Stimulated activated CD4-positive, alpha-beta T cell treated with anti-CD3 and anti-CD28 coated beads, Interleukin-12 subunit alpha, Interleukin-12 subunit beta, amount 100 ng/mL, for 24 hours (primary cell): ENCODE measurements at places on chromosomes 6 and 20.

DNA sequence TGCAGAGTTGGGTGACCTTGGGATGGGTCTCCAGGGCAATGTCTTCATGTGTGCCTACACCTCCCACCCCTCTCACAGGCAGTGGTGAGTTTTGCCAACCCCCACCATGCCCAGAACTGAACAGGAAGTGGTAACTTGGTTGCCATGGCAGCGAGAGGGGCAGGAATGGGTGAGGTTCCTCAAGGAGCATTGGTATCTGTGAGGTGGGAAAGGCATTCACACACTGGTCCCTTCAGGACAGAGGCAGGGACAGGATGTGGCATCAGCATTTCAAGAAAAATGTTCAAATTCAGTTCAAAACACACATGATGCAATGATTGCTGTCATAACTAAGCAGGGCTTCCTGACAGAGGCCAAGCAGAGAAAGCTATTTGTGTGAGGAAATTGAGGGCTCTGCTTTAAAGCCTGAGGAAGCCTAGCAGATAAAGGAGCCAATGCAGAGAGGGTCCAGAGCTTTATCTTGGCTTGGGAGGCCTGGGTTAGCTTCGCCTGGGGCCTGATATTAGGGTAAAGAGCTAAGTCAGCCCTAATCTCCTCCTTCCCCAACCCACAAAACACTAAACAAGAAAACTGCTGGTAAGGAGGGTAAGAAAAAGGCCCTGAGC lies 551 bp downstream of the TREML2 start:
- DNase-seq: peak; percentile 21

DNA sequence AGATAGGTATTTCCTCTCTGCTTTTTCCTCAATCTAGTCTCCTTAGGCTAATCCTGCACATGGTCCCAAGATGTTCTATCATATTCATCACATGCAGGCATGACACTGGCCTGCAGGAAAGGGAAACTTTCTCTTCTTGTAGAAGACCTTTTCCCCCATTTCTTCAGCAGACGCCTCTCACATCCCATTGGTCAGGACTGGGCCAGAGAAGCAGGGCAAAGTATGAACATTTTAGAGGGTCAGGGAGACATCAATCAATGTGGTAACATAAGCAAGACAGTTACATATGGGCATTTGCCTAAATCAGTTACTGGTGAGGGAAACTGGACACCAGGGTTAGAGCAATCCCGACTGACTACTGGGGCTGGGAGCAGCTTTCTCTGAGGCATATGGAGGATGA lies 90.1 kb downstream of the CRYBG1 start:
- DNase-seq: no peak

DNA sequence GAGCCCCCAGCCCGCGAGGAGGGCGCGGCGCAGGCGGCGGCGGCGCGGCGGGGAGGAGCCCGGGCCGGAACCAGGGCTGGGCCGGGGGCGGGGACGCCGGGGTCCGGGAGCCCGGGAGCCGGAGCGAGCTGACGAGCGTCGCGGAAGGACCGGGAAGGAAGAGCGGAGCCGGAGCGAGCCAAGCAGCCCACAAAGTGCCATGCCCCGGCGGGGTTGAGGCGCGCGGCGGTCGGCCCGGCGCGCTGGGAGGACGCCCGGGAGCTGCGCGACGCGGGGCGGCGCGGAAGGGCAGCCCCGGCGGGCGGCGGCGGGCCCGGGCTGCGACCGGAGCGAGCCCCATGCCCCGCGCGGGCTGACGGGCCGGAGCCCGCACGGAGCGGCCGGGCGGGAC lies 289 bp downstream of the FOXP4 start:
- peak; percentile 43 for DNase-seq

DNA sequence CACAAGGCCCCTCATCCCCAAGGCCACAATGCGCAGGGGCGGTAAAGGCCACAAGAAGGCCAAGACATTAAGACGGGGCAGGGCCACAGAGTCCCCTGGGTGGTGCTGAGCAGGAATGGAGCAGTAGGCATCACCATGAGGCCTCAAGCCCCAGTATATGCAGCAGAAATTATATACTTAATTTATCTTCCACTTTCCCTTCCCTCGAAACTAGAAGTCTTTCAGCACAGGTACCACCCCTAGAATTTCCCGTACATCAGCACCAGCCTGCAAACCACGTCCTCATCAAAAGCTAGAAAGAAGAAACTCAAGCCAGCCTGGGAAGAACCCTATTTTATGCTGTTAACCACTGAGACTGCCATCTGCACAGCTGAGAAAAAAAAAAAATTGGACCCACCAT lies 89.4 kb downstream of the PLG start:
- no peak for DNase-seq

DNA sequence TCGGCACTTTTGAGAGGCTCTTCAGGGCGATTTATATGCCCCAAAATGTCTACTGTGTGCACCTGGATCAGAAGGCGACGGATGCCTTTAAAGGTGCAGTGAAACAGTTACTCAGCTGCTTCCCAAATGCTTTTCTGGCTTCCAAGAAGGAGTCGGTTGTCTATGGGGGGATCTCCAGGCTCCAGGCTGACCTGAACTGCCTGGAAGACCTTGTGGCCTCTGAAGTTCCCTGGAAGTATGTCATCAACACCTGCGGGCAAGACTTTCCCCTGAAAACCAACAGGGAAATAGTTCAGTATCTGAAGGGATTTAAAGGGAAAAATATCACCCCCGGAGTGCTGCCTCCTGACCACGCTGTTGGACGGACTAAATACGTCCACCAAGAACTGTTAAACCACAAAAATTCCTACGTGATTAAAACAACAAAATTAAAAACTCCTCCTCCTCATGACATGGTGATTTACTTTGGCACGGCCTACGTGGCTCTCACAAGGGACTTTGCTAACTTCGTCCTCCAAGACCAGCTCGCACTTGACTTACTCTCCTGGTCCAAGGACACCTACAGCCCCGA lies 8.2 kb downstream of the GCNT2 start:
- no peak for DNase-seq

DNA sequence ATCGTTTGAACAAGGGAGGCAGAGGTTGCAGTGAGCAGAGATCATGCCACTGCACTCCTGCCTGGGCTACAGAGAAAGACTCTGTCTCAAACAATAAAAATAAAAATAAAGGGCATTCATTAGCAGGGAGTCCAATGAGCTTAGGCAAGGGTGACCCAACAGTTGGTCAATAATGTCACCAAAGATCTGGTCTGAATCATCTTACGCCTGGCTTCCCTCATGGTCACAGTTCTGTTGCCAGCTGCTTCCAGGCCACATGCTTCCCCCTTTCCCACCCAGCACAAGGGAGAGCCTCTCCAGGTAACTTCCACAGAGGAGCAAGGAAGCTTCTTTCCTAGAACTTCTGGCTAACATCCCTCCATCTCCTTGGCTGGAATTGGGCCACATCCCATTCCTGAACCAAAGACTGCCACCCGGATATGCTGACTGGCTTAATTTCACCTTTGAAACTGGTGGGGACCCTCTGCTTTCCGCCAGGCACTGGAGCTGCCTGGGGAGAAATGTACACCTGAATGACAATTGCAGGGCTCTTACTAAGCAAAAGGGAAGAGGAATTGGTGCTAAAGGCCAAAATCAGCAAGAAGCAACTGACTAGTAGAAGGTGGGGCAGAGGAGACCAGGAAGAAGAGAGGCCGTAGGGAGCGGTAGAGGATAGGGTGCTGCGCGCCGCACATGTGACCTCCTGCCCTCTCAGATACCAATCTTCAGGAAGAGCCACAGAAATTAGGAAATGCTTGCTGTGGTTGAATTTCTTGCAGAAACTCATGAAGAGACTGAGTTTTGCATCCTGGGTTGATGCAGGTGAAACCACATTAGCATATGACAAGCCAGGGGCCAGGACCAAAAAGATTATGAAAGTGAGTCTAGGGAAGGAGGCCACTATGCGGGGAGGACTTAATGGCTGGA lies 8.3 kb upstream of the SCML4 start:
- no peak for DNase-seq

- peak; percentile 59 for DNase-seq
Observed at GRCh38 chr6:33694401-33694931, 17.0 kb downstream of the UQCC2 start.

DNA sequence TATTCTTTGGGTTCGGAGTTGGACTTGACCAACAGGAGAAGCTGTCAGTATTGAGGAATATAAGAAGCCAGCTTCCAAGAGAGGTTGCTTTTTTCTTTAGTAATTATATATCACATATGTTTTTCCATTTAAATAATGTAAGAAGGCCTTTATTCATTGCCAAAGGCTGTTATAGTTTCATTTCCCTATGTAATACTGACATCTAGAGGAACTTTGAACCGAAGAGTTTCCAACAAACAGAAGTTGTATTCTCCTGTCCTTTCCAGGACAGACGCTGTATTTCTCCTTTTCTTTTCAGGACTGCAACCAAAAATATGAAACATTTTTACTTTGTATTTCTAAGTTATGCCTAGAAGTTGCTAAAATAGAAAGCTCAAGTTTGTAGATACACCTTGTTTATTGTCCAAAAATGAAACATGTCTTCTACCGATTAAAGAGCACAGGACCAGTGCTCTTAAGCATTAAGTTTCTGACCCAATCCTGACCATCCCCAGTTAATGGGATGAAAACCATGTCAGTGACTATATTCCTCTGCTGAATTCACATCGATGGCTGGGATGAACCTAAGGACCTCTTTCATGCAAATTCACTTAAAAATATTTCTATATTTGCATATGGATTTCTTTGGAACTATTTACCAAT lies 55.1 kb downstream of the MYLK4 start:
- DNase-seq: no peak

- DNase-seq: no peak
Observed at GRCh38 chr6:15495375-15495901, 167.4 kb downstream of the DTNBP1 start.

DNA sequence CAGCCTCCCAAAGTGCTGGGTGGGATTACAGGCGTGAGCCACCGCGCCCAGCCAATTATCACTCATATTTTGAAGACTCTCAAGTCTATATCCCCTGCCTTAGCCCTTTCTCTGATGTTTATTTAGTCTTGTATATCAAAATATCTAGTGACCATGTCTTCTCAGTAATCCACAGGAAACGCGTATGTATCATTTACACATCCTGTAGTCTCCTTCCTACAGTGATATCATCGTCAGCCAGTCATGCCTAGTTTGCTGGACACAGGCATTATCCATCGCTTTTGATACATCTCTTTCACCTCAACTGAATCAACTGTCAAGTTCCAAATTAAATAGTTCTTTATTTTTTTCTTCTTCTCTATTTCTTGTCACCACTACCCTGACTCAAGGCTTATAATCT lies 223.7 kb downstream of the NKAIN2 start:
- no peak for DNase-seq

DNA sequence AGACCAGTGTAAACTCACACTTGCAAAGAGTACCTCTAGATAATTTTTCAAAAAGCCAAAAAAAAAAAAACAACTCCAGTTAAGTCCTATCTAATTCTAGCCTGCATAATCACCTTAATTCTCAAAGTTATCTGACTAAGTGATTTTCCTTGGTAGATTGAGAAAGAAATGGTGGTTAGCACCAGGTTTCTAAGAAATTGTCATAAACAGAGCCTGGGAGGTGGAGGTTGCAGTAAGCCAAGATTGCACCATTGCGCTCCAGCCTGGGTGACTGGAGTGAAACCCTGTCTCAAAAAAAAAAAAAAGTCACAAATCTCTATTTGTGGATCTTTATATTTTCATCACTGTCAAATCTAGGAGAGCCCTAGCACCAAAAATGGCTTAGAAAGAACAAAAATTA lies 8.9 kb downstream of the FBXO5 start:
- no peak for DNase-seq

DNA sequence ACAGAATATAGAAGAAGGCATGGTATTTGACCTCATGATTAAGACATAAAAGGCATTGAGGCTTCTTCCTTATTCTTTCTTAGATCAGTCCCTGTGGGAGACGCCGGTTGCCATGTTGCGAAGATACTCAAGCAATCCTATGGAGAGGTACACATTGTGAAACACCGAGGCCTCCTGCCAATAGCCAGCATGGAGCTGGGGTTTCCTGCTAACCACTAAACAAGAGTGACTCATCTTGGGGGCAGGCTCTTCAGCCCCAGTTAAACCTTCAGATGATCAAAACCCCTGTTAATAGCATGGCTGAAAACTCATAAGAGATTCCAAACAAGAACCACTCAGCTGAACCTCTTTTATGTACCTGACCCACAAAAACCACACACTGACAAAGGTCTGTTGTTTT lies 478.8 kb downstream of the CD83 start:
- DNase-seq: no peak

GRCh38 chr6:81561731-81562130 lies 190.8 kb downstream of the TENT5A start:
- DNase-seq: no peak

GRCh38 chr6:14172562-14172961 lies 55.0 kb downstream of the CD83 start:
- no peak for DNase-seq

DNA sequence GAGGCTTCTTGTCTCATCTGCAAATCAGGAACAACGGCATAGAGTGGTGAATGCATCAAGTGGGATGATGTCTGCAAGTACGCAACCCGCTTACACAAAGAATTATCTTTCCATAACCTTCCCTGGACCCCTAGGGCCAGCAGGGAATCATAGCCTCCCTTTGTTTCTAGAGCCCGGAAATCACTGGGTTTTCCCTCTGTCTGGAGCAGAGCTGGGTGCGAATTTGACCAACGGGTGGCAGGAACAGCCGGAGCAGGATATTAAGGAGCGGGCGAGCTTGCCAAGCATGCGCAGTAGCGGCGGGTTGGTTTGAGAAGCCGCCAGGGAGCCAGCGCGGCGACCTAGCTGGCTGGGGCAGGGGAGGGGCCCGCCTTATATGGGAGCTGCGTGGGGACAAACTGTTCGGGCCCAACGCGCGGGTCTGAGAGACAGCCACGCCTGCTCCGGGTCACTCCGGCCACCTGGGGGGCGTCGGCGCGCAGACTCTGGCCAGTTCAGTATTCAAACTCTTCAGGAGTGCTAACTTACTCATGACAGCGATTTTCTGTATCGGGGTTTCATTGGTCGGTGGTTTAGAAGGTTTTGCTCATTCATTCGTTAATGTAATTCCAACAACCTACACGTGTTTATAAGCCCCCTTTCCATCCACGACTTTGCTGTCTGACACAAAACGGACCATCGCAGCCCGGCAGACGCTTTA lies 1.6 kb upstream of the KIF16B start:
- peak; percentile 73 for DNase-seq

GRCh38 chr6:14212632-14213031 lies 95.1 kb downstream of the CD83 start:
- no peak for DNase-seq

- DNase-seq: no peak
Observed at GRCh38 chr6:149166336-149166735, 151.2 kb upstream of the TAB2 start.
